NCI-H1092 (cell line): ENCODE measurements at places on chromosomes 12 and 14.

- no peak for DNase-seq
Measured at GRCh38 chr14:85688006-85688405, 158.1 kb downstream of the FLRT2 start.

DNA sequence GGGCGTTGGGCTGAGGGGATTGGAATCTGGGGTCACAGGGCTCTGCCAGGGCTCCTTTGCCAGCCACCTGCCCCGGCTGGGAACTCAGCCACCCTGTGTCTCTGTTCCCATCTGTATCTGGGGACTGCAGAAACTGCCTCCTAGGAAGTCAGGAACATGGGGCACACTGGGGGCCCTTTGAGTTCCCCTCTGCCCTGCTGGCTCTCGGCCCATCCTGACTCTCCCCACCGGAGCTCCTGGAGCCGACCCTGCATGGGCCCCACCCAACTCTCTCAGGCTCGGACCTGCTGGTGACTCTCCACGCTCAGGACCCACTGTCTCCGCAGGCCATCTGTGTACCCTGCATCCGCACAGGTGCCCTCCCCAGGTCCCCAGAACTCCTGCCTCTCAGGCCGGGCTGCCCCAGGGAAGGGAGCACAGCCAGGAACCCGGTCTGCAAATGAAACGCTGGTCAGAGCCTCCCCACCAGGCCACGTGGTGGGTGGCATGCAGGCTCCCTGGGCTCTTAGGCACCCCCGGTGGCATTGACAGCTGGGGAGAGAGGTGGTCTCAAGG, 82.8 kb downstream of the KIF26A start:
- no peak for DNase-seq

DNA sequence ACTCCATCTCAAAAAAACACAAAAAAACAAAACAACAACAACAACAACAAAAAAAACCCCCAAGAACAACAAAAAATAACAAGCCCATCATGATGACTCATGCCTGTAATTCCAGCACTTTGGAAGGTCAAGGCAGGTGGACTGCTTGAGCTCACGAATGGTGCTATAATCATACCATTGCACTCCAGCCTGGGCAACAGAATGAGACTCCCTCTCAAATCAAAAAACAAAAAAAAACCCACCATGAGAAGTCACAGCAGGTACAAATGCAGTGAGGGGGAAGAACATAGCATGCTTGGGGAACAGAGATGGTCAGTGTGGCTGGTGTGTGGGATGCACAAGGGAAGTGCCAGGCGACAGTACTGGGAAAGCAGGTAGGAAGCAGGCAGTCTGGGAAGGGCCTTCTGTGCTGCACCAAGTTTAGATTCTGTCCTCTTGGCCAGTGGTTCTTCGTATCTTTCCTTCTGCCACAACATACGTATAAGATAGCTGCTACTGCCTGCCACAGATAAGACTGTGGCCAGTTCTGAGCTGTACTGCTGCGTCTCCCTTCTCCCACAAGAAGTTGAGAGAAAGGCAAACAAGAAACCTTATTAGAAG, 28.0 kb downstream of the ATG14 start:
- DNase-seq, result no peak

- no peak for DNase-seq
Measured at GRCh38 chr14:71418532-71419245, 511.4 kb downstream of the PCNX1 start.

- no peak for DNase-seq
Measured at GRCh38 chr12:71684081-71684480, 1.8 kb upstream of the TMEM19 start.

GRCh38 chr12:4909410-4909733, 333 bp upstream of the KCNA1 start:
- no peak for DNase-seq

DNA sequence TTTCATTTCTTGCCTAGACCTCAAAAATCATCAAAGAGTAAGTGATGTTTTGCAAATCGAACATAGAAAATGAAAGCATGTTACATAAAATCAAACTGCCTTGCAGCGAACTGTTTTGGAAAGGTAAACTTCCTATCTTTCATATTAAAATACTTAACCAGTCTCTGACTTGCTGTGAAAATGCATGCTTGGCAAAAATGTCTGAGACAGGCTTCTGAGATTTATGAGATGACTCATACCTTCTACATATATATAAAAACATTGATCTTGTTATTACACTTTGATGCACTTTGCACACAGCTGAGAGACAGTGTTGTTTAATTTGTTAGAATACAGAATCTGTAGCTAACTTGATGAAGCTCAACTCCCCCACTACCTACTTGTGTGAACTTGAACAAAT, 179.1 kb downstream of the KITLG start:
- DNase-seq, result no peak

GRCh38 chr14:81434230-81434629, 34.1 kb upstream of the STON2 start:
- no peak for DNase-seq

GRCh38 chr12:61993734-61994345, 266.4 kb upstream of the USP15 start:
- DNase-seq, result no peak

DNA sequence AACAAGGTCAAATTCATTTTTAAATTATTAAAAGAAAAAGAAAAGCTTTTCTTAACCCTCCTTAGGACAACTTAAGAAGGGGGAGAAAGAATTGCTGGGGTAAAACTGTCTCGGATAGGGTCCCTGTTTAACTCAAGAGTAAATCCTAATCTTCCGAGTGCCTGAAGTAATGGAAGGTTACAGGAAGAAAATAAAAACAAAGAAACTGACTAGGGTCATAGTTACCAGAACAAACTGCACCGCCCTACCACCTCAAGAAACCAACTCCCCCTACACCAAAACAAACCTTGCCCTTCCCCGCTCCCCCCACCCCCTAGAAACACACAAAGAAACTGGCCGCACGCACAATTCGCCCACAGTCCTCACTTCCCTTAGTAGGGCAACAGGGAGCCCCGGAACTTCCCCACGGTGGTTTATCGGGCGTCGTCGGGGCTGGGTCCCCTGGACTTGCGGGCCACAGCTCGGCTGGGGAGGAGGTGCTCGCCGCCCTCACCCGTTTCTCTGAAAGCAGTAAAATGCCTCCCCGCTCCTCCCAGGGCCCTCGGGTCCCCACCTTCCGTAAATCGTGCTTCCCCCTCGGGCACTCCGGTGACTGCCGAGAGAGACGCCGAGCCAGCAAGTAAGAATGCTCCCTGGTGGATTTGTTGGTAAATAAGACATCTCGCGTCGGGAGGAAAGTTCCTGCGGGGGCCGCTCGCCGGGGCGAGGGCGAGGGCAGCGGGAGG, 2.4 kb downstream of the SINHCAF start:
- DNase-seq, result no peak

- peak; percentile 13 for DNase-seq
Measured at GRCh38 chr14:36856095-36856878, 194.6 kb downstream of the PAX9 start.

DNA sequence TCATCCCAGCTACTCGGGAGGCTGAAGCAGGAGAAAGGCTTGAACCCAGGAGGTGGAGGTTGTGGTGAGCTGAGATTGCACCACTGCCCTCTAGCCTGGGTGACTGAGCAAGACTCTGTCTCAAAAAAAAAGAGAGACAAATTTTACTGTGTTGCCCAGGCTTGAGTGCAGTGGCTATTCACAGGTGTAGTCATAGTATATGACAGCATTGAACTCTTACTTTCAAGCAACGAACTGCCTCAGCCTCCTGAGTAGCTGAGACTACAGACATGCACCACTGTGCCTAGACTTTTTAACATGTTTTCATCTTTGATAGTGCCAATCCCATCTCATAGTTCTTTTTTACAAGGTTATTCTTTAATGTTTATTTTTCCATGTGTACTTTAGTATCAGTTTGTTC, 13.7 kb downstream of the ARID2 start:
- no peak for DNase-seq

GRCh38 chr14:63918411-63918810, 65.6 kb downstream of the SYNE2 start:
- no peak for DNase-seq

GRCh38 chr12:66189486-66189843, 451 bp downstream of the IRAK3 start:
- no peak for DNase-seq

- DNase-seq, result no peak
Measured at GRCh38 chr12:107108995-107109508, 15.7 kb upstream of the CRY1 start.

GRCh38 chr12:54065677-54066076, 12.0 kb downstream of the HOXC4 start:
- DNase-seq, result no peak

DNA sequence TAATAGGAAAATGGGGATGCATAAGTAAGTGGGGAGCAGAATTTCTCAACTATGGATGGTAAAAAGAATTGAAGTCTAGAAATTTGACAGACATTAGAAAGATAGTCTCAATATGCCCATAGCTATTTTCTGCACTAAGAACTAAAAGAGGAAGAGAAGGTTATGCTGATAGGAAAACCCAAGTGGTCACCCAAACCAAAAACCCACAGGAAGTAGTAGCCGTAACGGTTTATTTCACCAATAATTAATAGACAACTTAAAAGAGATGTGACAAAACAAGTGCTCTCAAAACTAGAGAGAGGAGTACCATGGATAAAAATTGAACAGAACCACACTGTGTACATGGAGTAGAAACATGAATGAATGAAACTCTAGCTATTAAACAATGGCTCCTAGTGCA, 295.4 kb downstream of the FSCB start:
- no peak for DNase-seq

DNA sequence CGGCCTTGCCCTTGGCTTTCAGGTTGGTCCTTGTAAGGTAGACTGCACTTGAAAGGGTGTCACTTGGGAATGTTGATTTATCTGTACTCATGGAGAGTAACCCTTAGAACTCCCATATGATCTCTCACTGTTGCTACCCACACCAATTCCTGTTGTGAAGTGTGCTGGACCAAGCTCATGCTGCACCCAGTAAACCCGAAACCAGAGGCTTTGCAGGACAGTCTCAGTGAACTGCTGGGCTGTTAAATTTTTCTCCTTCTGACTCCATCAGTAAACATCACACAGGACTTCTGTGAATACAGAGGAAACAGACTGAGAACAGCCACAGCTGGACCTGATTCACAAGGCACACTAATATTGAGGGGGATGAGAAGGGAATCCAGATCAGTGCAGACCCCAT, 783.0 kb downstream of the TMEM121 start:
- no peak for DNase-seq

- peak; percentile 81 for DNase-seq
Measured at GRCh38 chr14:29741909-29742401, 185.7 kb downstream of the PRKD1 start.

DNA sequence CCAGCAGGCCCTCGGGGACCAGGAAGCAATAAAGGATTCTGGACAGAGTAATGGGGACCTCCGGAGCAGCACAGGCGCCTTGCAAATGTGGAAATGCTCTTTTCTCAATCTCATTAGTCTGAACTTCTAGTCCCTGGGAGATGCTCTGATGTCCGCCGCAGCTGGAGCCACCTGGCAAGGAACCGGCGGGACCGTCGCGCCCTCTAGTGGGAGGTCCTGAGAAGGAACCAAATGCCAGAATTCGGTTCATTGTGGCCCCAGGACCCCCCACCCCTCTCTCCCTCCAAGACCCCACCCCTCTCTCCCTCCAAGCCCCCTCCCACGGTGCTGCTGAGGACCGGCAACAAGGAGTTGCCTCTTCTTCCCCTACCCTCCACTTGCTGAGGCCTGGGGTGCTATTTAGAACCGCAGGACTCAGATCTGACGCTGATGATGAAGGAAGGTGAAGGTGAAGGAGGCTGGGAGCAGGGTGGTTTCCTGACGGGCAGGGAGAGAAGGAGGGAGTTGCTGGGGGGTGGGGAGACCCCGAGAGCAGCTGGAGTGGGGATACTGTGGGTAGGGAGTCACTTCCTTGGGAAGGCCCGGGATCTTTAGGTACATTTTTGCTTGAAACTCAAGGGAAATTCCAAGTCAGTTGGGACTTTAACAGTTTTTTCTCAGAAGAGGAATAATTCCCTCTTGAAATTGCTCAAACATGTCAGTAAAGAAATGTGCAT, 42.5 kb downstream of the SMIM41 start:
- DNase-seq, result peak; percentile 24

- DNase-seq, result no peak
Measured at GRCh38 chr12:110906516-110906915, 13.9 kb downstream of the MYL2 start.

DNA sequence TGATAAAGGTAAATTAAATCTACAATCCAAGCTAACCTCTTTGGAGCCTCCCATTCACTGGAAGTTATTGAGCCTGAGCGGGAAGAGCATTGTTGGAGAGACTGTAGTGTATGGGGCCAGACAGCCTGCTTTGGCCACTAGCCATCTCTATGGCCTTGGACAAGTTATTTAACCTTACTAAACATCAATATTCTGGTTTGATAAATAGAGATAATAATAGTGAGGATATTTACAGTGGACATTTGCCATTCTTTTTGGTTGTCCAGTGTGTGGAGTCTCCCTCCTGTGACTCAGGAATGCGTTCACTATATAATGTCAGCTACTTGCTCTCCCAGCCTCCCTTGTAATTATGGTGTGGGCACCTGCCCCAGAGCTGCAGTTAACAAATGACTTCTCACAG, 216.1 kb downstream of the SLC38A4 start:
- no peak for DNase-seq

- DNase-seq, result peak; percentile 62
Measured at GRCh38 chr12:113030875-113031525, 25.5 kb upstream of the DTX1 start.

- DNase-seq, result no peak
Measured at GRCh38 chr12:22255097-22255496, 79.4 kb downstream of the ST8SIA1 start.

DNA sequence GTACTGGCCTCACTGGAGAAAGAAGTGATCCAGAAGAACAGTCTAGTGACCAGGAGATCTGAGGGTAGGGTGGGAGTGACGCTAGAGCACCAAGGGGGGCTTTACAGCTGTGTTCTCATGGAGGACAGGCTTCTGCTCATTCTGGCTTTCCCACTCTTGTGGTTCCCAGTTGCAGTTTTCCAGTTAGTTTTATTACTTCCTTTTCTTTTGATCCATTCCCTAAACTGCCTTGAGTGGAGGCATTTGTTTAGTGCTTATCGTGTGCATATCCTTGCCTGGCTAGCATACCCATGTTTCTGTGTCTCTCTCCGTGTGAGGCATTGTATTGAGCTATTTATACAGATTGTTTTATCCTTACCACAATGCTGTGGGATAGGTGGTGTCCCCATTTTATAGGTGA, 4.0 kb downstream of the MLEC start:
- DNase-seq, result no peak

DNA sequence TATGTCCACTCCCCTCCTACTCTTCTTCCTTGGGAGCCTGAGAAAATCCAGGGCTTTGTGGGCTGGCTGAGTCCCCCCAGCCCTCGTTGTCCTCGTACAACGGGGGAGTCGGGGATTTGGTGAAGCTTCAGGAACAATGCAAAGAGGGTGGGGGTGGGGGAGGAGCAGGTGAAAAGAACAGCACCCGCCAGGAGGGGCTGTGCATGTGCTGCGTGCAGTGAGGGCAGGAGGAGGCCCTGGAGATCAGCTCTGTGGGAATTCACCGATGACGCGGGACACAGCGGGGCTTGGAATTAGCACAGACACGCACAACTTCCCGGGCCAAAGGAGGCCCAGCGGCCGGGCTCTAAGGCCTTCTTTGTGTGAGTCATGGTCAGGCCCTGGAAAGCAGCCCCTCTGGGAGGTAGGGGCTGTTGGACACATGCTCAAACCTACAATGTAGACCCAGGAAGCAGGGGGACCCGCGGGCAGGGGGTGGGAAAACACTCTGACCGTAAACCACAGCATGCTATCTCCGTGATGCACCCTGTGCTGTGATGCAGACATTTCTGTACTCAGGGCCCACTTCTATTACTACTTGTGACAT, 32.8 kb downstream of the RBM19 start:
- DNase-seq, result no peak

GRCh38 chr12:27260746-27261145, 16.7 kb downstream of the STK38L start:
- DNase-seq, result no peak

GRCh38 chr14:99604766-99605298, 825 bp upstream of the CCDC85C start:
- DNase-seq, result peak; percentile 65
